ENCODE measurements at places on chromosomes 11 and 22.

- no peak for DNase-seq
Measured at GRCh38 chr11:78533399-78533798, 41.3 kb downstream of the NARS2 start.

DNA sequence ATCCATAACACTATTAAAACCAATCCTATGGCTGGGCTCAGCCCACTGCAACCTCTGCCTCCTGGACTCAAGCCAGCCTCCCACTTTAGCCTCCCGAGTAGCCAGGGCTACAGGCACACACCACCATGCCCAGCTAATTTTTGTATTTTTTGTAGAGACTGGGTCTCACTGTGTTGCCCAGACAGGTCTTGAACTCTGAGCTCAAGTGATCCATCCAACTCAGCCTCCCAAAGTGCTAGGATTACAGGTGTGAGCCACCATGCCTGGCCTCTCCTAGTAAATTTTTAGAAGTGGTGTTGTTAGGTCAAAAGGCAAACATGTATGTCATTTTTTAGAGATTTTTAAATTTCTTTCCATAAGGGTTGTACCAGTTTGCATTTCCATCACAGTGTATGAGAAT lies 14.2 kb downstream of the F2 start:
- no peak for DNase-seq

- no peak for DNase-seq
Measured at GRCh38 chr11:76094740-76095139, 111.6 kb downstream of the WNT11 start.

- peak; percentile 54 for DNase-seq
Measured at GRCh38 chr11:12235947-12236743, 125.8 kb downstream of the MICAL2 start.
